ENCODE measurements at places on chromosomes 3 and 15.

- no peak for DNase-seq
Measured at GRCh38 chr3:155548195-155548594, 196.7 kb downstream of the PLCH1 start.

- DNase-seq: no peak
Measured at GRCh38 chr3:45272032-45272810, 46.1 kb upstream of the TMEM158 start.

DNA sequence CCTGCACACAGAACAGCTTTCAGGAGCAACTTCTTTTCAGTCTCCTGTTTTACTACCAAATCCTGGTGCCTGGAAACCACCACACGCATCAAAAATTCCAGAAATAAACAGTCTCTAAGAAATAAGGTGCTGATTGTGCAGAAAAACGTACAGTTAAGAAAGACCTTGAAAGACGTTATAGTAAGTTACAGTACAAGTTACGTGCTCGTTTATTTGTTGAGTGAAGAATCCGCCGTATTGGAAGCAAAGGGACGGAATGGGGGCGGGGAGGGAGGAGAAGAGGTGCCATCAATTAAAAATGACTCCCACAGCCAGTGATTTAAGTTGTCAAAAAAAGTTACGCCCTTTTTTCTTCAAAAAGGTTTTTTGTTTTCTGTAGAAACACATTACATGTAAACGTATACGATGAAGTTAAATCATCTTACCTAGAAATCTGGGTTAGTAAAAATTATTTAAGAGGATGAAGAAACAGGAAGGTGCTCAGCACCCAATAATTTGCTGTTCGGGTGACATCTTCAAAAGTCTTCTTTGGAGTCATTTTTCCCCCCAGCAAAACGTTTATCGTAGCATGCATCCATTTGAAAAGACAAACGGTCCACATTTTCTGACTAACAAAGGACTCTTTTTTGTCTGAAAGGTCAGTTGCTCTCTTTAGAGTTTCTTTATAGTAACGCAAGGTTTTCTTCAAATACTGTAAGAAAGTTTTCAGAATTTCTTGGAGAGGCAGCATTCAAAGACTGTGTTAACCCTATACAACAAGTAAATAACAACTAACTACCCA, 782 bp upstream of the UACA start:
- DNase-seq: no peak

GRCh38 chr3:65587650-65588439, 450.9 kb downstream of the MAGI1 start:
- no peak for DNase-seq

DNA sequence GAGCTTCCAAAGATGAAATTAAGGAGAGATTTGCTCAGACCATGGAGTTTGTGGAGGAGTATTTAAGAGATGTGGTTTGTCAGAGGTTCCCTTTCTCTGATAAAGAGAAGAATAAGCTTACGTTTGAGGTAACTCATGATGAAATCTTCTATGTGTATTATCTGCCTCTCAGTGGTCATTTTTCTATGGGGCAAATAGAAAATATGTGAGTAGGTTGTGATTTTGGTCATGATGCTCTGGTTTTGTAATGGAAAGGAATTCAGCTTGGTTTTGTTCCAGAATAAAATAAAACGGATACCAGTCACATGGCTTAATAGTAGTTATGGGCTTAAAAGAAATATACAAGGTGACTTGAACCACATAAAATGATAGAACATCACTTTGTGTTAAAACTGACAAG, 181.1 kb downstream of the ITPR1 start:
- DNase-seq: no peak

GRCh38 chr3:54837964-54838363, 89.9 kb downstream of the LRTM1 start:
- no peak for DNase-seq

DNA sequence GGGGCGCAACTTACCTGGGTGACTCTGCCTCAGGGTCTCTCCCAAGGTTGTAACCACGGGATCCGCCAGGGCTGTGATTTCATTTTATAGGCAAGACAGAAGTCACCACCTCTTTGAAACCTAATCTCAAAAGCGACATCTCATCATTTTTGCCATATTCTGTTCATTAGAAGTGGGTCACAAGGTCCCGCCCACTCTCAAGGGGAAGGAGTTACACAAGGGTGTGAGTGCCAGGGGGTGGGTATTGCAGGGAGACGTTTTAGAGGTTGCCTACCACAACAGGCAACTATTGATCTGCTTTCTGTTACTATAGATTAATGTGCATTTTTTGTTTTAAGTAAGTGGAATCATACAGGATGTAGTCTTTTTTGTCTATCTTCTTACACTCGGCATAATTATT, 56.6 kb upstream of the ADPGK start:
- no peak for DNase-seq

GRCh38 chr3:129398803-129399144, 29.7 kb downstream of the EFCAB12 start:
- DNase-seq: no peak

GRCh38 chr3:73225146-73225855, 163.8 kb downstream of the EBLN2 start:
- DNase-seq: no peak

Measured in NCI-H1436 treated with DMSO at 0.1 percent for 48 hours (cell line).